ENCODE measurements at places on chromosomes 13 and 19. TPM values are rescaled to one million over a fixed set of nuclear protein-coding genes. Genes with fewer than 3 reads are reported as not detected.

Gene ZNF541
- total RNA-seq = 1.4 TPM

Gene NAPSA
- 1.6 TPM for total RNA-seq

DNA sequence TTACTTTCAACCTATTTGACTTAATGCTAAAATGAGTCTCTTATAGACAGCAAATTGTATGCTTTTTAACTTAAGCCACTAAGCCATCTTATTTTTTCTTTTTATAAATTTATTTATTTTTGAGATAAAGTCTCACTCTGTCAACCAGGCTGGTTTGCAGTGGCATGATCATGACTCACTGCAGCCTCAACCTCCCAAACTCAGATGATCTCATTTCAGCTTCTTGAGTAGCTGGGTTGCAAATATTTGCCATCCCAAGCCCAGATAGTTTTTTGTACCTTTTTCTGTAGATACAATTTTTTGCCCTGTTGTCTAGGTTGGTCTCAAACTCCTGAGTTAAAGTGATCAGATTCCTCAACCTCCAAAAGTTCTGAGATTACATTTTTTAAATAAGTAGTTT is 27.1 kb downstream of the ZNF714 start:
- no peak for DNase-seq

Gene ZNF497
- total RNA-seq = 3.6 TPM

DNA sequence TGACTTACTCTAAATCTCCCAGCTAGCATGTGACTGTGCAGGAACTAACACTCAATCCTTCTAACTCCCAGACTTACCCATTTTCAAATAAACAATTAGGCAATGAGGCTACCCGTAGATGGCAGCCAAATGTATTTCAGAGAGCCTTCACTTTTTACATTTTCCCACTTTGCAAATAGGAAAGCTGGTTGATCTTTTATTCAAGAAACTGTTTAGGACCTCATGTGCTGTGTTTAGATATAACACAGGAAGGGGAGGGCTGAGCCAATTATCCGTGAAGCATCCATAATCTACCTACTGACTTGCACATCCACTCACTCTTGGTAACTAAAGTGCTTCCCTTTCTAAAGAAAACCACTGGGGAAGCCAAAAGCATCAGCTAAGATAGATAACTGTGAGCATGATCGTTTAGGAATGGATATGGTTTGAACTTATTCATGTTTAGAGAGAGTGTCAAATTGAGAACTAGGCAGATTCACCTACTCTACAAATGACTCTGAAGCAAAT is 33.4 kb downstream of the MBNL2 start:
- no peak for DNase-seq

GRCh38 chr19:46745521-46746280 is at the start of gene FKRP:
TSS of gene FKRP (plus strand) at chr19:46746057. CDS start at chr19:46755451, 9,394 bp downstream.
- DNase-seq = no peak

DNA sequence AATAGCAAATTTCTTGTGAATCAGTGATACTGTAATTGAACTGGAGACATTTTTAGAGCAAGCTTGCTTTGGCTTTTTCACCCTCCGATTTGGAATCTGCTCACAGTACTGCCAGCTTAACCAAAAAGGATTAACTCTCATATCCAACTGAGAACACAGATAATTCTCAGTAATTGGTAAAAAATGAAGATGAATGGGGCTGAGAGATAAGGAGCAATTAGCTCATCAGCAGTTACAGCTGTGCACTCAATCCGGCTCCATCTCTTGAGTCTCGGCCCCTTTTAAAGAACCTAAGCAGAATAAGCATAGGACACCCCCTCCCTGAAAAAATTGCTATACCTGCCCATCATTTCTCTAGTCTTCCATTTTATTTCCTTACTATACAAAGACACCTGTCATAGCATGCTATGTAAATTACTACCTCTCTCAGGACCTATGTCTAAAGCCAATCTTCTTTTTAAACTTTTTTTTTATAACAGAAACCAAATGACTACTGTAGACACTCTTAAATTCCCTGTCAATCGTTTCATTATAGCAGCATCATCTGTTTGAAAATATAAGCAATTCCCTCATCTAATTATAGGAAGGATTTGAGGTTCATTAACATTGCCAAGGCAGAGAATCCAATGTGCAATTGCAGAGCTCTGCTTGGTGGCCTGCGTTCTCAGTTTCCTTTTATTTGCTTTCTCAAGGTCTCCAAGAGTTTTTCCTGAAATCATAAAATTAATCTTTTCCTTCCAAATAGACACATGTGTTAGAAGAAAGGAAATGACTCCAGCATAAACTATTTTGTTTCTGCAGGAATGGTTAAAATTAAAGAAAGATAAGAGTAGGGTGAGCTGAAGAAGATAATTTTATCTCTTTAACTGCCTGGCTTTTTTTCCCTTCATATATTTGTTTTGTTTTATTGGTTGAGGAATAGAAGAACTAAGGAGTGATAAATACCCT is 242.1 kb downstream of the DACH1 start:
- DNase-seq = no peak

Gene GPR12
- 0.33 TPM for total RNA-seq

DNA sequence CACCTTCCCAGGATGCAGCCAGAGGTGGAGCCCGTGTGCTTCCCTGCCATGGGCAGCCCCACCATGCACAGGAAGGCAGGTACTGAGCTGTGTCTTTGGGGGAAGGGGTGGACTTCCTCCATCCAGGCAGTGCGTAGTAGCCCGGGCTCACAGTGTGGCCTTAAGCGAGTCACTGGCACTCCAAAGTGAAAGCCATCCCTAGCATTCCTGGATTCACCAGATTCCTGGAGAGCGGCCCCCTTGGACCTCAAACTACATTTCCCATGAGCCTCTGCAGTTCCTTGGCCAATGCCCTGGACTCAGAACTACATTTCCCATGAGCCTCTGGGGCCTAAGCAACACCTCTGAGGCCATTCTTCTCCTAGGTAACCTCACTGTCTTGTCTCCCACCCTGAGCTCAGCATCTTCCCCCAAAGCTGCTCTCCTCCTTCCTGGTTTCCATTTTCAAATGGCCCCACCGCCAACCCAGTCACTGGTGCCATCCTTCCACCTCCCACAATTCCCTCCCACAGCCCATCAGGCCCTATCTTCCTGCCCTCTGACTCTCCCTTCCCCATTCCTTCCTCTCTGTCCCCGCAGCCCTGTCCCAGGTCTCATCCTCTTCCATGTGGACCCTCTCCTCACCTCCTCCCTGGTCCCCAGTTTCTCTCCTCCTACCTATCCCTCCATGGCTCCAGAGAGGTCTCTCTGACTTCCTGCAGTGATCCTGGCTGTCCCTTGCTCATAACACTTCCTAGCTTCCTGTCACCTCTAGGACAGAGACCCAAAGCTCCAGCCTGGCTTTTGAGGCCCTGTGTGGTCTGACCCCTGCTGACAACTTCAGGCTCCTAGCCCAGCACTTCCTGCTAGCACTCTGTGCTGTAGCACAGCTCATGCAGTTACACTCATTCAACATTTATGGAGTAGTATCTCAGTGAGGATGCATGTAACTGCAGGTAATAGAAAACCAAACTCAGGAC is at the start of gene C19orf81:
C19orf81 (plus strand) TSS at position 13 of the 959 bp plus-strand sequence; CDS start at position 13, 0 bp downstream.
- DNase-seq = no peak

- DNase-seq = no peak
Observed at GRCh38 chr19:29504454-29504853, 21.3 kb upstream of the VSTM2B start.

Gene URAD
- 1.3 TPM for total RNA-seq

GRCh38 chr13:97019236-97019635 is 25.0 kb upstream of the OXGR1 start:
- DNase-seq = no peak

All from breast epithelium (tissue), 4 donors.